ENCODE measurements at places on chromosomes 6 and 20.

- peak; percentile 81 for DNase-seq
Measured at GRCh38 chr6:29723666-29724588, 693 bp downstream of the HLA-F start.

GRCh38 chr6:98380589-98380988 is 453.8 kb upstream of the POU3F2 start:
- DNase-seq, result no peak

GRCh38 chr6:11918739-11919605 is 93.1 kb upstream of the HIVEP1 start:
- DNase-seq, result no peak

- DNase-seq, result no peak
Measured at GRCh38 chr20:48779435-48779834, 48.4 kb downstream of the PREX1 start.

GRCh38 chr6:153872946-153873345 is 166.1 kb upstream of the OPRM1 start:
- DNase-seq, result no peak

- DNase-seq, result no peak
Measured at GRCh38 chr20:23492292-23492691, 1.4 kb downstream of the CST8 start.

- no peak for DNase-seq
Measured at GRCh38 chr6:150156460-150156859, 13.6 kb downstream of the PPP1R14C start.

DNA sequence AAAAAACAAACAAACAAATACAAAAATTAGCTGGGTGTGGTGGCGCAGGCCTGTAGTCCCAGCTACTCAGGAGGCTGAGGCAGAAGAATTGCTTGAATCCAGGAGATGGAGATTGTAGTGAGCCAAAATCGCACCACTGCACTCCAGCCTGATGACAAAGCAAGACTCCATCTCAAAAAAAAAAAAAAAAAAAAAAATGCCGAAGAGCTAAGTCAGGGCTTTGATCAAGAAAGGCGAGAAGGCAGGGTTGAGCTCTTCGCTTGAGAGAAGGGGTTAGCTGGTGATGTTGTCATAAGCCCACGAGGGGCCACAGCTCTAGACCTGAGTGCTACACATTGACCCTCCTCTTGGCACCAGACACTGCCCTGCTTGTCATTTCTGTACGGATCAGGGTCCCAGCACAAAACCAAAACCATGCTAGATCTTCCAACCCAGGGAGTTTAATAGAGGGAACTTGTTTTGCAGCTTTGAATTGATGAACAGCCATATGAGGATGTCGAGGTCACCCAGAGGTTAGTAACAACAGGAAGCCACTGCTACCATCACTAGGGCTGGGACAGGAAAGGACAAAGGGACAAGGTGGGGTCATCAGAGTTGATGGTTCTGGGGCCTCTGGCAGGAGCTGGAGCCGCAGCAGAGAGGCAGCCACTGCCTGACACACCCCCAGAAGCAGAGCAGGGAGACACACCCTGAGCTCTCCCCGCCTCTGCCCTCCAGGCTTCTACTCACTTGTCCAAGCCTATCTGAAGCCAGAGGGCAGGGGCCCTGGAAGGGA is 122.7 kb downstream of the SNX5 start:
- DNase-seq, result no peak

DNA sequence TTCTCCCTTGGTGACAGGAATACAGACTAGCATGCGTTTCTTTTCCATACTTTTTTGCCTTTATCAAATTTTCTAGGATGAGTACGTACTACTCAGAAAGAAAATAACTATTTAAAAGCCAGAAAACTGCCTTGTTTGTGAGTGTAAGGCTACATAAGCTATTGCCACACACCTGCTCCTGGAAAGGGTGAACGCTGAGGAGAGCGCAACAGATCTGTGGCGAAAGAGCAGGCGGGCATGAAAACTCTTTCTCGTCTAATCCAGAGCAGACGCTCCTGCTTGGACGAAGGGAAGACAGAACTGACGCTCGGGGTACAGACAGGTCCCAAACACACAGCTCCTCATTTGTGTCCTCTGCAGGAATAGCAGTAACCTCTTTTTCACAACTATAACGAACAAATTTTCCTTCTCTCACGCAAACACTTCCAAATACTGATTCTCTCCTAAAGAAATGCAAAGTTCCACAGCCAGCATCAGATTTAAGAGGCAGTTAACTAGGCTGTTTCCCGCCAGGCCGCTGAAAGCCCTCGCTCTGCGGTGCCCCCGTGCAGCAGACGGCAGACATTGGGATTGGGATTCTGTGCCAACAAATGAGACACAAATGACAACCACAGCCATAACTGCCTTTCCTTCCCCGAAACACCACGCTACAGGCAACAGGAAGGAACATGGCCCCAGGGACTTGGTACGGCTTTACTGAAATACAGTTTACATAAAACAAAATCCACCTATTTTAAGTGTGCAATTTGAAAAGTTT is 20.0 kb downstream of the TAF4 start:
- no peak for DNase-seq

GRCh38 chr6:127484212-127484863 is 25.1 kb upstream of the KIAA0408 start:
- peak; percentile 77 for DNase-seq

- no peak for DNase-seq
Measured at GRCh38 chr6:122697458-122697857, 82.1 kb upstream of the FABP7 start.

DNA sequence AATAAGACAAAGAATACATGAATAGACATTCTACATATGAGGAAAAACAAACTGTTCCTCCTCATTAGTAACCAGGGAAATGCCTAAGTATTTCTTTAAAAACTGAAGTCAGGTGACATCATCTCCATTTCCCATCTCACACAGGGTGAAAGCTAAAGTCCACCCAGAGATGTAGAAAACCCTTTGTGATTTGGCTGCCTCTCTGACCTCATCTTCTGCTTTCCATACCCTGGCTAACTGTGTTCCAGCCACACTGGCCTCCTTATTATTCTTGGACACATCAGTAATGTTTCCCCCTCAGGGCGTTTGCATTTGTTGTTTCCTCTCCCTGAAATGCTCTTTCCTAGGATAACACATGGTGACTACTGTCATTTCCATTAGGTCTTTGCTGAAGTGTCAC is 40.4 kb downstream of the ESF1 start:
- DNase-seq, result peak; percentile 5

DNA sequence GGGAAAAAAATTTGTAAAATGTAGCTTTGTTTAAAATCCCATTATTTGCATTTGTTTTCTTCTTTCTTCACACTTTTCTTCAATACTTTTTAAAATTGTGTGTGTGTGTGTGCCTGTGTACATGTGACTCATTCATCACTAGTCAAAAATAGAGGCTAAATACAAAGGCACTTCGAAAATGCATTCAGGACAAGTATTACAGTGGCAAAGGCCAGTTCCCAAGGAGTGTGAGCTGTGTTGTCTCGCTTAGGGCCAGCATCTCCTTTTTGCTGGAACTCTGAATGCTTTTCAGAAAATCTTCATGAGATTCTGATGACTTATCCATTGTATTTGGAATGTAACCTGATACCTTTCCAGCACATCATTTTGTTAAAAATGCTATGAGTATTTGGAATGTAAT is 288.5 kb upstream of the CNR1 start:
- DNase-seq, result no peak

DNA sequence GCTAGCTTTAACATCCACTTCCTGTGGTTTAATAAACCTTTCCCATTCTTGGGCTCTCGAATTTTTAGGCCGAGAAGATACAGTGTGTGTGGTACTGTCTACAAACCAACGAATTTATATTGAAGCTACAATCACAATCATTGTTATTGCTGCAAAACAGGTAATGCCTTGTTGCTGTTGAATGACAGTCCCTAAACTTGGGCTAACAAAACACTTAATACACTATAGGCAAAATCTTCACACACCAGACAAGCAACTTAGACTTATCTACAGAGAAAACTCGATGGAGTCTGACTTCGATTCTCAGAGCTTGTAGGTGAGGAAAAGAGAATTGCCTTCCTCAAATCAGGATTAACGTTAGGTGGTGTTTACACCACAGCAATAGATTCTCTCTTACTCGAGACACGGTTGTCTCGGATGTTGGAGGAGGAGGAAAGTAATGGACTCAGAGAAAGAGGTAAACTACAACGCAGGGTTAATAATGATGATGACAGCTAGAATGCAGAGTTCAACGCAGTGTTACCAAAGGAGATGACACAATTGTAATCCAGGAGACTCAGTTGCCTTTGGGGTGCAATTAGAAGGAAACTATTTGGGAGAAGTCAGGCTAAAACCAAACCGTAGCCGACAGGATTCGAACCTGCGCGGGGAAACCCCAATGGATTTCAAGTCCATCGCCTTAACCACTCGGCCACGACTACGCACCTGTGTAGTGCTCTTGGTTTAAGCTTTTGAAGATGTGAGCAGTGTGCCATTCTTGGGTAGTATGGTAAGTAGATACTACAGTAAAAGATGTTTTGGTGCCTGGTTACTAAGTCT is 32.5 kb upstream of the ZNF184 start:
- no peak for DNase-seq

DNA sequence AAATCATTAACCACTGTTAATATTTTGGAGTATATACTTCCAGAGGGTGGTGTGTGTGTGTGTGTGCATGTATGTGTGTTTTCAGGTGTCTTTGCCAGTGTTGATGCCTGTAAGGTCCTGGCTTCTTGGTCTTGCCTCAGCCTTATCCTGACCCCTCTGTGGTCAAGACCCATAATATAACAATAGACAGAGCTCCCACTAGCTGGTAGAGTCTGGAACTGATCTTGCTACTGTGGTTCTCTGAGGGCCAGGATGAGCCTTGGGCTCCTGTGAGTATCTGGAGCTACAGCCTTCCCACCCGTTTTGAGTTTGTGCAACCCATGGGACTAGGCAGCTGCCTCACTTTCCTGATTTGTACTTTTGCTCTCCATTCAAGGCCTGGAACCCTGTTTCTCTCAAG is 191.0 kb downstream of the IBTK start:
- DNase-seq, result no peak

DNA sequence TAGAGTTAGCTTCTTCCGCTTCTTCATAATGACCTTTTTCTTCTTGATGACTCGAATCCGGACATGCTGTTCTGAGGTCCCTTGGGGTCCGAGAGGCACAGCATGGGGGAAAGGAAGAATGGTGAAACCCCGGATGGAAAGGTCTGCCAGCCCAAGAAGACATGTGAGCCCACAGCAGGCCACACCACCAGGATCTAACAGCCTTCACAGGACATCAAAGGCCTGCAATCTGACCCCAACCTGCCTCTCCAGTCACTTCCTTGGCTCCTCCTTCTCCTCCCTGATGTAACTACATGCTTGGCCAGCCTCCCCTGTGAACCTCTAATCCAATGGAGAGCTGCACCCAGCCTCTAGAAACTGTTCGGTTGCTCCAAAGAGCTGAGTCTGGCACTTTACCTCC is 1.6 kb downstream of the CPXM1 start:
- no peak for DNase-seq

DNA sequence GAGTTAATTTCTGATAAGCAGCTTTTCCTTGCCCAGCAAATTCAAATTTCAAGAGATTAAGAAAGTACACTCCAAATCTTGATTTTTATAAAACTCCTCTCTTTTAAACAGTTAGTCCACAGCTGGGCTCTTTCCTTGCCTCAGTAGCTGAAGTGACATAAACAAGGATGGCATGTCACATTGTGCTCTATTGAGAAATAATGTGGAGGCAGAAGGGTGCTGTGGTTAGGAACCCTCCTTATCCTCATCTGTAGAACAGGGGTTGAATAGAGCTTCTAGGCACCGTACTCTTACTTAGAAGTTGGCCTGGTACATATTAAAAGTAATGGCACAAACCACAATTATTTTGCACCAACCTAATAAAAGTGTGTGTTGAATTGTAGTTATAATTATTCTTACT is 70.3 kb downstream of the RSPO3 start:
- DNase-seq, result peak; percentile 29

GRCh38 chr6:28864326-28864923 is 59.4 kb downstream of the TRIM27 start:
- DNase-seq, result no peak

- peak; percentile 62 for DNase-seq
Measured at GRCh38 chr6:168865-169455, 123.3 kb upstream of the DUSP22 start.

DNA sequence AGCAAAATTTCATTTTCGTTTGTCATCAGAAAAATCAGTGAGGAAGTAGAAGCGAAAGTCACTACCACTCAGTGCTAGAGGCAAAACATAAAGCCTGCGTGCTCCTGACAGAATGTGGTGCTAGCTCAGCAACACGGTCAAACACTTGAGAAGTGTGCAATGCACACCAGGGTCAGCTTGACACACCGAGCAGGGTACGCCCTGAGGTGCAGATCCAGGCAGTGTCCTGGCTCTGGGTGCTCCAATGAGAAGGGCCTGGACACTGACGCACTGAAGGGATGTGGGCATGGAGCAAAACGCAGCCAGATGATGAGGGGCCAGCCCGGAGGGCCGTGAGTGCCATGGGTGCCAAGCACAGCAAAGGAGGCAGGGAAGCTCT is 5.9 kb downstream of the RNASET2 start:
- DNase-seq, result peak; percentile 85

GRCh38 chr6:145829950-145830349 is 15.4 kb upstream of the FBXO30 start:
- DNase-seq, result no peak

GRCh38 chr6:101444717-101445116 is 51.2 kb downstream of the GRIK2 start:
- DNase-seq, result no peak

DNA sequence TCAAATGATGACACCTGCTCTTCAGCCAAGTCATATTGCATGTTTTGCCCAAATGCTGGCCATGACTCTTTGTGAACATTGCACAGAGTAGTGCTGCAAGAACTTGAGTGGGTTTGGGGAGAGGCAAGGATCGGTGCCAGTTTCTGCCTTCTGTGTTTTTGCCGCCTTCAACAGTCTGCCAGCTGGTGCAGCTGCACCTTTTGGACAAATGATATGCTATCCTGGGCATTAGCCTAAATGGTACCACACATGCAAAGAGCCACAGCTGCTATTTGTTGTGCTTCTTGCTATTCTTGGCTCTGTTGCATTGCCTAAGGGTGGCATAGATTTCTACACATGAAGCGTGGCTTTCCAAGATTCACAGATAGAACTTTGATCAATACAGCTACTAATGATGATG is 189.0 kb upstream of the CCN2 start:
- DNase-seq, result no peak

DNA sequence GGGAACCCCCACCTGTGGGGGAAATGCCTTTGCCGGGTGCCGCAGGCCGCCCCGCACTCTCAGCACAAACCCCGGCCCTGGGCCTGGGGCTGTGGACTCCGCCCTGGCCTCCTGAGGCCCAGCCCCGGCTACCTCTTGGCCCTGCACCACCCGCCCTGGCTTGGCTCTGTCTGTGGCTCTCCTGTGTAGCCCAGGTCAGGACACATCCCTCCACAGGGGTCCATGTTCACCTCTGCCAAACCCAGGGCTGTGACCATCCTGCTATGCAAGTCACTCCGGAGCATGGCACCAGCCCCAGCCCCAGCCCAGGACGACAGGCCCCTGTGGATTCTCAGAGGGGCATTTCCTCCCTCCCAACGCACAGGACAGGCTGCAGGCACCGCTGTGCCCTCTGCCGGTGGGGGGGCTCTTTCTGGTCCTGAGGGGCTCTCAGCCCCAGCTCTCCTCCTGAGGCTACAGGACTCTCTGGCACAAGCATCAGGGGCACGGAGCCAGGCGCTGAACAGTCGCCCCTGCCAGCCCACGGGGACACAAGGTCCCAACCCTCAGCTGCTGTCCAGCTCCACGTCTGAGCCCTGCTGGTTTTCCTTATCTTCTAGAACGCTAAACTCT is 45.7 kb downstream of the TAF4 start:
- DNase-seq, result no peak

Data from suppressor macrophage treated with lipopolysaccharide for 4 hours (primary cell).